ENCODE measurements at places on chromosomes 4 and X.

DNA sequence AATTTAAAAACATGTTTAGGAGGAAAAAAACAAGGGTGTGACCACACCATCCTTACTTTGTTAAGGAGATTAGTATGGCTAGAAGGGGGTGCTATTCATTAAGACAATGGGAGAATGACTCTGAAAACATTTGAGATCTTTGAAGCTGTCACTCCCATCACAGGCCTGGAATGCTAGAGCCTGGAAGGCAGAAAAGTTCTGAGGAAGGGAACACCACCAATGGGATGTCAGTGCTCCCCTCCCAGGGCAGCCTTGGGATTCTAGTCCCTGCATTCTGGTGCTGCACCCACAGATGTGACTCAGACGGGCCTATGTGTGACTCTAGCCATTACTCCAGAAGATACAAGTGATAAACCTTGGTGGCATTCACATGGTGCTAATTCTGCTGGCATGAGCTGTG lies 162.2 kb upstream of the ANXA10 start:
- DNase-seq = no peak

DNA sequence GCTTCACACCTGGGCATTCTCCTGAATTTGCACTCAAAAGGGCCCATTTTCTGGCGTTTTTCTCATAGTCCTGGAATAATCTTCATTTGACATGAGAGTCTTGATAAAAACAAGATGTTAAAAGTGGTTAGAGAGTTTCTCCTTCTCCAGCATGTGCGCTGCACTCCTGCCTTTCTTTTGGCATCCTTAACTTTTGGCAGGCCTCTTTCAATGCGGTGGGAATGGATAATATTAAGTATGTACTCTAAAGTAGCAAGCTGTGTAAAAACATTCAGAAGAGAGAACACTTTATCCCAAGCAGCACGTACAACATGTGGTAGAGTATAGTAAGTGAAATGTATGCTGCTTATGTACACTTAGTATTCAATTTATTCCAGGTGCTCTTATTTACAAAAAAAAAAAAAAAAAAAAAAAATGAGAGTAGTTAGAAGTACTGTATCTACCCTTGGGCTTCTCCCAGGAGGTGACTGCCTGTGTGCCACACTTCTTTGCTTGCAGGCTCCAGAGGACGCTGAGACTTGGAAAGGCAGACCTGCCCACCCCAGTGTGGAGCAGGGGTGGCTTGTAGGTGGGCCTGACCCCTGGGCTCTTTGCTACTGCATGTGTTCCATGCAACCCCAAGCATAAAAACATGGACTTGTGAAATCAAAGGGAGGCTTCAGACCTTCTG lies 3.9 kb downstream of the FGF2 start:
- DNase-seq = no peak

DNA sequence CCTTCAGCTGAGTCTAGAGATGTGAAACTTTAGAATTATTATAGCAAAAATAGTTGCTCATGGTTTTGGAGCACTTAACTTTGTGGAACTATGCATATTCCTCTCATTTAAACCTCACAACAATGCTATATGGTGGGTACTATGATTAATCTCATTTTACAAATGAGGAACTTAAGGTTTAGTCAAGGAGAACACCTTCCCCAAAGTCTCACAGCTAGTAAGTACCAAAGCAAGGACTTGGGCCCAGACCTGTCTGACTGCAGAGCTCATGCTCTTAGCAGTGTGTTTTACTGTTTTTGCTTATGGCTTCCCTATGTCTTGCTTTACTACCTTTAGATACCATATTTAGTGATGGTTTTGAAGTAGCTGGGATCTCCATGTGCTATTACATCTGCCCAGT lies 5.1 kb downstream of the UBE2A start:
- no peak for DNase-seq

GRCh38 chrX:57172544-57172943 lies 35.3 kb upstream of the SPIN2A start:
- DNase-seq = no peak

GRCh38 chr4:154475820-154476219 lies 15.8 kb downstream of the DCHS2 start:
- DNase-seq = no peak
